ENCODE measurements at places on chromosomes 6 and 20.

DNA sequence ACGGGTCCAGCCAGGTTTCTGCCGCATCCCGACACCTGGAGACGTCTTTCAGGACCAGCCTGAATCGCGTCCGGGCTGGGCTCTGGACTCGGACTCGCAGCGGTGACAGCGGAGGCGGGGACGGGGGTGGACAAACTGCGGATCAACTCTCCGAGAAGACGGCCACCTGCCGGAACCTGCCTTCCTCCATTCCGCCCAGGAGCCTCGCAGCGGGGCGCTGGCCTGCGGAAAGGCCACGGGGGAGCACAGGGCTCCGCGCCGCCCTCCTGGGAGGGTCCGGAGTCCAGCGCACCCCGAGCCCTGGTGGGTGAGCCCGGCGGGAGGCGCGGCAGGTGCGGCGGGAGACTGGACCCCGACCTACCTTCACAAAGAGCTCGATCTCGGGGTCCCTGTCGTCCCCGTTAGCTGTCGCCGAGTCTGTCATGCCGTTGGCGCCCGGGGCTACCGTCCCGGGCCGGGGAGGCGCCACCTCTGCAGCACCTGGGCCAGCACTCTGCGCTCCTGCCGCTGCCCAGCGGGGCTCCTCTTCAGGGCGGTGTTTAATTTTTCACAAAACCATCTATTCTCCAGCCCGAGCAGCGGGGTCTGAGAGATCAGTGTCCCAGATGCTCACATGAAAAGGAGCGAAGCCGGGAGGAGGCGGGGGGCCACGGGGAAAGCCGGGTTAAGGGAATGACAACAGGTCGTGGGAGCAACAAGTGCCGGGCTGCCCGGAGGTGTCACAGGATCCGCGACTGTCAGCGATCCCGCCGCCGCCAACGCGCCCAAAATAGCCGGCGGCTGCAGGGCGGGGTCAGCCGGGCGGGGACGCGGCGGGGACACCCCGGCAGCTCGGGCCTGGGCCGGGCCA is at the start of gene CLIC5:
CLIC5 (minus strand) TSS at position 742 of the 850 bp plus-strand sequence; CDS start at position 424, 318 bp downstream.
- no peak for DNase-seq

GRCh38 chr6:167512696-167513375 is 187.9 kb downstream of the TTLL2 start:
- no peak for DNase-seq

DNA sequence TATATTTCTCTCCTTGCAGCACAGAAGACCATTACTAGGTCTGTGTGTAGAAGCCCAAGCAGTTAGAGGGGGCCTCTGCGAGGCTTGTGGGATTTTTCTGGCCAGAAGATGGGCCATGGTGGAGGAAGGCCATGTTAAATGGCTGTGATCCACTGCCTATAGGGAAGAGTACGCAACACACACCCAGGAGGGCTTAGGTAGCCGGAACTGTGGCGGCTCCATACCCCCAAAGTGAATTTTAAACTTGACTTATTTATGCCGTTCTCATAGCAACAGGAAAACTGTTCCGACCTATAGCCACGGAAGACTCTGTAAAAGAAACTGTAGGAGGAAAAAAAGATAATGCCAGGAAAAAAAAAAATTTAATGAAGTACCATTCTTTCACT is 69.5 kb downstream of the SLX4IP start:
- DNase-seq: no peak

GRCh38 chr6:54107470-54108090 is 3.7 kb upstream of the MLIP start:
- no peak for DNase-seq

GRCh38 chr6:16719488-16719887 is 41.8 kb downstream of the ATXN1 start:
- no peak for DNase-seq

DNA sequence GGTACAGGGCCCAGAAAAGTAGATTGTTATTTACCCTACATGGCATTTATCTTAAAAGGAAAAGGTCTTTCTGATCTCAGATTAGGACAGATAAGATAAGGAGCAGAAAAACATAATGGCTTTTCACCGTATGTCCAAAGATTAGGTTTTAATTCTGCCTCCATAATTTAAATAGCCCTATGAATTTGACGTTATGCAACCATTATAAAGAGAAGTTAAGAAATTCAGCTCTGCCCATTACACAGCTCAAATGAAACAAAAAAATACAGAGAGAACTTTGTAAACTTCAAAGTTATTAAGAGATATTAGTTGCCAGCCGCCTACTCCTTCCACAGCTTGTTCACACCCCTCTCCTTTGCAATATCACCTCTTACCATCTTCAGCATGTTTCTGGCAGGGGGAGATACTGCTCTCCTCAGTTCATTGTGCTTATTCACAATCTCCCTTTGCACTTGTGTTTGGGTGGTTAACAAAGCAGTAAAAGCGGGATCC is 8.1 kb downstream of the CRISP3 start:
- DNase-seq: peak; percentile 96

DNA sequence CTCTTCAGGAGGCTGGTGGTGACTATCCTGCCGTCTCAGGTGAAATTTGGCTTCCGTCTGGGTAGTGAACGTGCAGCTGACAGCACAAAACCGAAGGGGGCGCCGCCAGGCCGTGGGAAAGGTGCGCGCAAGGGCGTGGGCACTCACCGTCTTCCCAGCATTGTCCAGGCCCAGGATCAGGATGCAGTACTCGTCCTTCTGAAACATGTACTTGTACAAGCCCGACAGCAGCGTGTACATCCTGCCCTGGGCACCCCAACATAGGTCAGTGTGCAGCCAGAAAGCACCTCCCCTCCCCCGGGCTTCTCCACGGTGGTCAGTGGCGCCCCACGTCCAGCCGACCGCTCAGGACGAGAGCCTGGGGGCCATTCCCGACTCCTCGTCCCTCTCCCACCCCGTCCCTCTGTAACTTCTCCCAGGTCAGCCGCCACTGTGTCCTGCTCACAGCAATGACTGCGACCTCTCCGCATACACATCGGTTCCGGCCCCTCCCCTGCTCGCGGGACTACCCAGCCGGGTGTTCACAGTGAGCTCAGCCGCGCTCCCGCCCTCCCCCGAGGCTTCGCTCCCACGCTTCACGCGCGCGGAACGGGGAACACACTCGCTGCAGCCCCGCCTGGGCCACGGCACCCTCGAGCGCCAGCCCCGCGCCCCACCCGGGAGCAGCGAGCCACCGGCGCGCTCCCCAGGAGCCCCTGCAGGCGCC is 771 bp downstream of the ARFRP1 start:
- peak; percentile 74 for DNase-seq

DNA sequence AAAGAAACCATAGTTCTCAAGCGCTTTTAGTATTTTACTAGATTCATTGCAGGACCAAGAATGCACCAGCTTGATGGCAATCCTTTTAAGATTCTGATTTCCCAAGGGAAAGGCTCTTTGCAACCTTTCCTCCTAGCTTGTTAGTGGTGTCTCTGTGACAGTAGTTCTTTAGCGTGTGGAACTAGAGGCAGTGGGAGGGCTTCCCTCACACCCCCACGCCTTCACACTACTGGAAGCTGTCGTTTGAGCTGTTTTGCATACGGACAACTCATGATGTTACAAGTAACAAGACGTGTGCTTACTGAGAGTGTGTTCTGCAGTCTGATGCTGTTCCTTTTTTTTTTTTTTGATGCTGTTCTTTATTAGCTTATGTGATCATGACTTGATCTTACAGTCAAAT is 34.1 kb downstream of the EYA4 start:
- no peak for DNase-seq

GRCh38 chr20:24366336-24367004 is 103.0 kb upstream of the SYNDIG1 start:
- DNase-seq: no peak
